ENCODE measurements at places on chromosomes 3 and 15.

DNA sequence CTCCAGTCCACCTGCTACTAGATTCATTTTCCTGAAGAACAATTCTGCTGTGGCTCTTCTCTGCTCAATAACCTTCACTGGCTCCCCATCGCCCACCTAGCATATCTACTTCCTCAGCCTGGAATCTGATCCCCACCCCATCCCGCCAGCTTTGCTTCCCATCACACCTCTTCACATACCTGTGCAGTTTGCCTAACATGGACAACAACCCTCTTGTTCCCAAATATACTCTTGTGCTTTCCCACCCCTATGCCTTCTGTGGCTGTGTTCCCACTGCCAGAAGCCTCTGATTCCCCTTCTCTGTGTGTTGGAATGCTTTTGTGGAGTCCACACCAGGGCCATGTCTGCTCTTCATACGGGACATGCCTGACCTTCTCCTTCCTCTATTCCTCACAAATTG lies 29.5 kb downstream of the CMTM7 start:
- no peak for DNase-seq

DNA sequence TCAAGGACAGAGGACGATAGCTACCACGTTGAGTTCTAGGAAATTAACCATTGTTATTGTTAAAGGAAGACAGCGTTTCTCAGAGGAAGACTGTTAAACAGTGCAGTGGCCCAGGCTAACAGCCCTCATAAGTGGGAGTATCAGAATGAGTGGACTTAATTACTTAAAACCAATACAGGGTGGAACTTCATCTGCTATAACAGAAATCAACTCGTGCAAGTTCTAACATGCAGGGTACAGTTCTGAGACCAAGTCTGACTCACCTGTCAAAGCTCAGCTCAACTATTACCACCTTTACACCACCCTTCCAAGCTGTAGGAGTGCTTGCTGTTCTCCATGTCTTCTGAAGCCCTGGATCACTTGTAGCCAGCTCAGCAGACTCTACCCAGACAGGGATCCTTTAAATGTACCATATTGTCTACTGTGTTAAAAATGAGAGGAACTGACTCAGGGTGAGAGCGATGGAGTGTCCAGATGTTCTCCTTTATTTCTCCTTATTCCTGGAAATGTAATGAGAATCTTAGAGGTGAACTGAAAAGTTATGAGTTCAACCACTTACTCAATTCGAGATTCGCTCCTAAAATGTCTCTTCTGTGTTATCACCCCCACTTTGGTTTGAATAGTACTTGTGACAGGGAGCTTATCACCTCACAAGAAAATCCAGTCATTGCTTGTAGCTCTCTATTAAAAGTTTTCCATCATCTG lies 26.5 kb downstream of the CD86 start:
- DNase-seq = no peak

GRCh38 chr3:147960786-147961185 lies 551.6 kb downstream of the ZIC1 start:
- DNase-seq = no peak

- no peak for DNase-seq
Observed at GRCh38 chr3:104746056-104746455, 620.7 kb upstream of the ALCAM start.

DNA sequence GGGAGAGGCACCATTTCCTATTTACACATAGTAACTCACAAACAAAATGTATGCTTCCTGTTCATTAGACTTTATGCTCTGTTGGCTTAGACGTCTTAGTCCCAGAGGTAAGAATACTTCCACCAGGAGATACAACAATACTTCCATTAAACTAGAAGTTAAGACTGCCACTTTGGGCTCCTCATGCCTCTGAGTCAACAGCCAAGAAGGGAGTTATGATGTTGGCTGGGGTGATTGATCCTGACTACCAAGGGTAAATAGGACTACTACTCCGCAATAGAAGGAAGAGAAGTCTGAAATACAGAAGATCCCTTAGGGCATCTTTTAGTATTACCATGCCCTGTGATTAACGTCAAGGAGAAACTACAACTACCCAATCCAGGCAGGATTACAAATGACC lies 43.5 kb upstream of the ABI3BP start:
- no peak for DNase-seq

- DNase-seq = no peak
Observed at GRCh38 chr3:97636465-97636864, 128.1 kb upstream of the ARL6 start.

GRCh38 chr3:52420388-52420787 lies 24.5 kb downstream of the SEMA3G start:
- no peak for DNase-seq

GRCh38 chr3:187211532-187212195 lies 14.4 kb downstream of the RTP1 start:
- peak; percentile 64 for DNase-seq

DNA sequence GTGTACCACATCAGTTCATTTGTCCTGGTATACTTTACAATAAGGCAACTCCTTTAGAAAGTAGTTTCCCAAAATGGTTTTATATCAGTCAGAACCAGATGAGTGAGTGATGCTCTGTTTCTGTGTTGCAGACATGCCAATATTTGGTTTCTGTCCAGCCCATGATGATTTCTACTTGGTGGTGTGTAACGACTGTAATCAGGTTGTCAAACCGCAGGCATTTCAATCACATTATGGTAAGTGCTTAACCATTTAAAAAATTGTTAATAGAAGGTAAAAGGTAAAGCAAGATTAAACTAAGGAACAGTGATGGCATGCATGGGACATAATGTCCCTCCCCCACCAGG lies 40.0 kb upstream of the SCAANT1 start:
- no peak for DNase-seq

GRCh38 chr3:8954938-8955763 lies 8.1 kb downstream of the RAD18 start:
- no peak for DNase-seq

DNA sequence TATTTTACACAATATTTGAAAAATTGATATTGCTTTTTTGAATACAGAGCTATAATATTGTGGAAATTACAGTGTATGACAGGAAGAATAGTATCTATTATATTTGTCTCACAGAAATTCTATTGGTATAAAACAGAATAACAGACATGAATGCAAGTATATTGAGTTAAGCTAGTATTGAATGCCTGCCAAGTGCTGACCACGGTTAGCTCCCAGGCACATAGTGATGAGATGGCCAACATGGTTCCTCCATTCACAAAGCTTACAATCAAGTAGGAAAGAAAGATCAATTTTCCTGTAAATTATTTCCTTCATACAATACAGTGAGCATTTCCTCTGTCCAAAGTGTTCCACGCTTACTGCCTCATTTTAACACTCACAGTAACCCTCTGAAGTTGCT lies 67.6 kb downstream of the TP63 start:
- no peak for DNase-seq

GRCh38 chr3:119500901-119501300 lies 2.6 kb downstream of the TIMMDC1 start:
- DNase-seq = no peak

DNA sequence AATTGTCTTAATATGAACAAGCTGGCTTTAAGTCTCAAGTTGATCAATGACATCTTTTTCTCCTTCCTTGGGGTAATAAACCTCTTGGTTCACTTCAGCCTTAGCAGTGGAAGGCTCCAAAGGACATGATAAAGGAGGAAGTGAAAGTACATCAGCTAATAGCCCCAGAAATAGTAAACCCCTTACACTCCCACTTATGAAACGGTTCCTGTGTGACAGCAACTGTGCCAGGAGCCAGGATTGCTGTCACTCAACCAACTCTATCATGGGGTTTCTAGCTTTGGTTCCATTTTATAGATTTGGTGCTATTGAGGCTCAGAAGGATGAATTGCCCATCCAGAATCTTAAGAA lies 216.7 kb downstream of the ABHD5 start:
- no peak for DNase-seq

GRCh38 chr15:48569591-48570302 lies 75.8 kb downstream of the FBN1 start:
- no peak for DNase-seq

DNA sequence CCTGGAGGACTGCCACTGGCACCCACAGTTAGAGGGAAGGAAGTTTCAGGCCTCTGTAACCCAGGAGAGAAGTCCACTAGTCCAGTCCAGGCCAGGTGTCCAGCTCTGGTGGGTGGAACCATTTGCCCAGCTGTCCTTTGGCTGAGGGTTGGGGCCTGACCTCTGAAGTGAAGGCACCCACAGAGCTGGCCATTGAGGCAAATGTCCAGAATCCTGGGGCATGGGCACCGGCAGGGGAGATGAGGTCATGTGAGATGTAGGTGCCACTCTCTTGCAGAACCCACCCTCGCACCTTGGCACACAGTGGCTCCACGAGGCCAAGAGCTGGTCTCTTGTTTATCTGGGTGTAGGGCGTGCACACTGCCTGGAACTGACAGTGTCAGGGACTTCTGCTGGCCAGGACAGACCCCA lies 162.8 kb downstream of the SMAD6 start:
- no peak for DNase-seq

GRCh38 chr3:173652093-173652492 lies 254.5 kb downstream of the NLGN1 start:
- no peak for DNase-seq

GRCh38 chr15:77369168-77369567 lies 50.7 kb downstream of the PEAK1 start:
- no peak for DNase-seq

DNA sequence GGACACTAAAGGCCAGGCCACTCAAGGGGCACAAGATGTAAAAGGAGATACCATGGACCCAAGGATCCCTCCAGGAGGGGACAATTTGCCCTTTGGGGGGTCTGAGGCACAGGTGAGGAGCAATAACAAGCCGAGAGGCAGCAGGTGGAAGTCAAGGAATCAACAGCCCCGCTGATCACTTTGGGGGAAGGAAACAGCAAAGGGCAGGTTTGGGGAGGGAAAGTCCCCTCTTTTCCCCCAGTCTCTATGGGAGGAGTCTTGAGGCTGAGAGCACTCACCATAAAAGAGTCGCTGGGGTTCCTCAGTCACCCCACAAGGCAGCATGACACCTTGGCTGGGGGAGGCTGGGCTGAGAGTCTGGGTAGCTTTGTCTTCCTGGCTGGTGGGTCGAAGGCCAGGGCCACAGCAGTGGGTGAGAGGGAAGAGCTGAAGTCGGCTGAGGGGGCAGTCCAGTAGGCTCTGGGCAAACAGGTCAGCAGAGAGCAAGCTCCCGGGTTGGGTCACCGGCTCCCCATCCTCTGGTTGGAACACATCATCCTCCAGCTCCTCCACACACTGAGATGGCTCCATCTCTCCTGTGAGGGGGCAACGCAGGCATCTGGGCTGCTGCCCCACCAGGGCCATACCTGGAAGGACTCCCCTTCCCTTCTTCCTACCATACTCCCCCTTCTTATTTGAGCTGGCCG lies 3.0 kb downstream of the BMF start:
- no peak for DNase-seq

GRCh38 chr3:77256584-77257503 lies 216.9 kb downstream of the ROBO2 start:
- no peak for DNase-seq

DNA sequence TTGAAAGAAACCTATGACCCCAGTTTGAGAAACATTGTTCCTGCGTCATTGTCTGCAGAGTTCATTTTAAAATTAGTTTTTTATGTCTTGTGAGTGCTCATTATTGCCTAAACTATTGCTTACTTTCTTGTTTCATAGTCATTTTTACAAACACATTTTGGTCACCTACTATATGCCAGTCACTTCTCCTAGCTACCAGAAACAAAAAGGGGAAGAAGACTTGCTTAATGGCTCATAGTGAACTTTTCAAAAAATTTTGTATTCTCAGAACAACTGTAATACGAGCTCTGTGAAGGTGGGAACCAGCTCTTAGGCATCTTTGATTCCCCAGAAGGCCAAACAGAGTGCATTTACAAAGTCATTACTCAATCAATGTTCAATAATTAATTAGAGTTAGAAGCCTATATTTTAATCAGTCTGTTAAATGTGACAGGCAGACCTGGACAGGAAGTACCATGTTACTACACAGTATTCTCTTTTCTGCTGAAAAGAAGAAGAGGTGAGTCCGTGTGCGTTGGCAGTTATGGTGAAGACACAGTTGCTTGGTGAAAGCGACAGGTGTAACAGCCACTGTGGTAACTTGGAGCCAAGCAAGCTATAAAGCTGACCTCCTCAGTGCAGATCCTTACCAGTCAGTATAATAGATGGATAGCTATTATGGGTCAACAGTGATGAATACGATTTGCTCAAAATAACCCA lies 46.6 kb downstream of the DPPA2 start:
- DNase-seq = no peak

DNA sequence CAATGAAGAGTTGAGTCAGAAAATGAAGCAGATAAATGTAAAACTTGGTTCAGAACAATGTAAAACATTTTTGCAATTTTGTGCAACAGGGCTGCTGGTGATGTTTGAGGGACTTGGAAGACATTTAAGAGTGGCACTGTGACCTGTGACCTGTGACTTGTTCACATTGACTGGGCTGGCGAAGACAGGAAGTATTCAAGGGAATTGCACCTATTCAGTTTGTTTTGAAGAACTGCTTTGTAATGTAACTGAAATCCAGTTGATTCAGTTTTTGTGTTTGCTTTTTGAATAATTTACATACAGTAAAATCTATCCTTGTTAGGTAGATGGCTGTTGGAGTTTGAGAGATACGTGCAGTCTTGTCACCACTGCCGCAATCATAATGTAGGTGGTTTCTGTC lies 35.4 kb downstream of the MCTP2 start:
- DNase-seq = no peak

GRCh38 chr3:135908737-135909136 lies 56.8 kb upstream of the PPP2R3A start:
- DNase-seq = no peak

GRCh38 chr15:39976291-39977274 lies 42.7 kb downstream of the EIF2AK4 start:
- DNase-seq = peak; percentile 15

GRCh38 chr3:44927371-44927770 lies 48.6 kb downstream of the ZDHHC3 start:
- no peak for DNase-seq

- DNase-seq = no peak
Observed at GRCh38 chr3:106826791-106827311, 550.4 kb upstream of the CCDC54 start.

DNA sequence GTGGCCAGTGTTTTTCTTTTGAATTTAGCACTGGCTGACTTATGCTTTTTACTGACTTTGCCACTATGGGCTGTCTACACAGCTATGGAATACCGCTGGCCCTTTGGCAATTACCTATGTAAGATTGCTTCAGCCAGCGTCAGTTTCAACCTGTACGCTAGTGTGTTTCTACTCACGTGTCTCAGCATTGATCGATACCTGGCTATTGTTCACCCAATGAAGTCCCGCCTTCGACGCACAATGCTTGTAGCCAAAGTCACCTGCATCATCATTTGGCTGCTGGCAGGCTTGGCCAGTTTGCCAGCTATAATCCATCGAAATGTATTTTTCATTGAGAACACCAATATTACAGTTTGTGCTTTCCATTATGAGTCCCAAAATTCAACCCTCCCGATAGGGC lies 43.5 kb downstream of the AGTR1 start:
- DNase-seq = no peak

All from H54 (cell line).